ENCODE measurements at places on chromosomes 1 and 21. TPM values are rescaled to one million over a fixed set of nuclear protein-coding genes. Genes with fewer than 3 reads are reported as not detected.

GRCh38 chr1:20430355-20431175, 55.4 kb downstream of the CAMK2N1 start:
- DNase-seq: no peak

DNA sequence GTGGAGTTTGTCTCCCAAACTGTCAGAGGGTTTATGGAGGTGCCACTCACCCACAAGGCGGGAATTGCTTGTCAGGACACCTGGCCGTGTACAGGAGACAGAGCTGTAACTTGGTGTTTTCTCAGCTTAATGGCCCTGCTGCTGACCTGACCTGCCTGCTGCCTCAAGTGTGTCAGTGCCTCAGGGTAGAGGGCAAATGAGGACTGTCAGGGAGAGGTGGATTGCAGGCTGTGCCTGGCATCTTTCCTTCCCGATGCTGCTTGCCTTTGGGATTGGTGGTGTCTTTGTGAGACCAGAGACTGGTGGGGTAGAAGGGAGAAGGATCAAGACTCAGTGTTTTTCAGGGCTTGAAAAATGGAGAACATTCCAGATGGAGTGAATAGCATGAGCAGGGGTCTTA, 31.4 kb downstream of the TMEM53 start:
- no peak for DNase-seq

GRCh38 chr1:26700711-26701110, 4.9 kb downstream of the ARID1A start:
- DNase-seq: no peak

- DNase-seq: no peak
Measured at GRCh38 chr1:204479387-204480136, 15.0 kb downstream of the PIK3C2B start.

GRCh38 chr1:76229279-76230005, 154.9 kb downstream of the ST6GALNAC3 start:
- no peak for DNase-seq

DNA sequence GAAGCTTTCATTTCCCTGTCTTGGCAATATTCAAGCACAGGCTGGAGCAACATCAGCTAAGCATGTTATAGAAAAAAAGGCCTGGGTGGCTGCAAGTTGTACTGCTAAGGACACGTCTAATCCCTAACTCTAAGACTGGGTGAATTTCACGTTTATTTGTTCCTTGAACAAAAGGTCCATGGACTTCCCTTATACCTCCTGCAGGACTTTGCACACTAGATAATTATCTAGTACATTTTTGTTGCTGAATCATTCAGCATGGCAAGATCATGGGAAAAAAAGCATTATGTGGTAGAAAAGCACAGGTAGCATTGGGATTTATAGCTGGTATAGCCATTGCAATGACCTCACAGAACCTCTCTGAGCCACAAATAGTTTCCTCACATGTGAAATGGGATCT, 130.7 kb upstream of the DMRTA2 start:
- no peak for DNase-seq

DNA sequence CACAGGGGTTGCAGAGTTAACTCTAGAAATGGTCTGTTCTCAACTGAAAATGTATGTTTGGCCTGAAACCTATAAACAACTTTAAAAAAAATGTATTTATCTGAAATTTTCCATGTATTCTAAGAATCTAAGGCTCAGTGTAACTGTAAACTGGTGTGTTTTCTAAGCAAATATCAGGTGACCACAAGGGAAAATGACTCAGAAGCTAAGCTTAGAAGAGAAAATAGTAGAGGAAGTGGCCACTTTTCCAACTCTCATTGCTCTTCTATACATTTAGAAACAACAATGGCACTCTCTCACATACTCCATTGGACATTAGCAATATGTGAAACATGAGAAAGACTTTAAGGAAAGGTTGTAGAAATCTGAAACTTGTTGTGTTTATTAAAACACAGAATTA, 7.5 kb downstream of the TNFSF18 start:
- DNase-seq: no peak

- no peak for DNase-seq
Measured at GRCh38 chr1:67893126-67893495, 59.8 kb upstream of the GNG12 start.

DNA sequence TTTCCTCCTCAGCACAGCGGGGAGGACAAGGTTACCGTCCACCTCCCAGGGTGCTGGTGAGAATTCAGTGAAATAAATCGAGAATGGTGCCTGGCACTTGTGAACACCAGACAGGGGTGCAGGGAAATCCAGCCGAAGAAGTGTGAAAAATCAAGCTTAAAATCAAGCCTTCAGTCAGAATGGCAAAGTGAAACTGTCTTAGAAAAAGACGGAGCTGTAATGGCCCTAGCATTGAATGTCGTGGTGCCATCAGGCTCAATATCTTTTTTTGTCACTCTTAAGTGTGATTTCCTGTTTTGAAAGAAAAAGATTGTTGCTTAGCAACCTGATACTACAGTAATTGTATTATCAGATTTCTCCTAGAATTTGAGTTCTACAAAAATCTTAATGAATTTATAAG, 22.1 kb downstream of the EDARADD start:
- no peak for DNase-seq

The GJA5 gene
- total RNA-seq: 63.2 TPM

The TMEM269 gene
- not detected for total RNA-seq

The CFHR3 gene
- total RNA-seq: not detected

The SPRR5 gene
- not detected for total RNA-seq

The CASZ1 gene
- total RNA-seq: 2.5 TPM

The VASH2 gene
- 7.6 TPM for total RNA-seq
